ENCODE measurements at places on chromosomes 13 and 19.
A peak's percentile ranks its signal among the peaks of the same experiment; 100 is the strongest.

DNA sequence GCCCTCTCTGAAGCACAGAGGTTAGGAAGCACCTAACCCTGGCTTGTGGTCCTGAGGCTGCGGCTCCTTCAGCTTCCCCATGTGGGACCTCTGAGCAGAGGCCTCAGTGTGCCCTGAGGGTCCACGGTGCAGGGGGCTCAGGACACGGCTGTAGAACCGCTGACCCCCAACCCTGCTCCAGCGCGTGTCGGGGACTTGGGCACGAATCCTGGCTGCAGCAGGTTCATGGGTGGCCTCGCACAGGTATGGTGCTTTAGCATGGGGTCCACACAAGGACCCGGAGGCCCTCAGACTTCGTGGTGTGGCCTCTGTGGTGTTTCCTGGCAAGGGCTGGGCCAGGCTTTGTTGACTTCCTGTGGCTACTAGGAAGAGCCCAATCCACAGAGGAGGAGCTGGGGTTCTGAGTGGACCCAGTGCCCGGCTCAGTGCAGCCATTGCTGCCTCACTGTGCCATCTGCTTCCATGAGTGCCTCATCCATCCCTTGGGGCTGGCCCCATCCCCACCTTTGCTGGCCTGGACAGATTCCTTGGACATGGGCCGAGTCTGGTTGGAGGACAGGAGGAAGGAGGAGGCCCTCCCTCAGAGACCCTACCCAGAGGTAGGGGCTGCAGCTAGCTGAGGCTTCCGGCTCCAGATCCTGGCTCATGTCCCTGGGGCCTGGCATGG lies 24.5 kb downstream of the ZBTB7A start:
- no peak for DNase-seq

DNA sequence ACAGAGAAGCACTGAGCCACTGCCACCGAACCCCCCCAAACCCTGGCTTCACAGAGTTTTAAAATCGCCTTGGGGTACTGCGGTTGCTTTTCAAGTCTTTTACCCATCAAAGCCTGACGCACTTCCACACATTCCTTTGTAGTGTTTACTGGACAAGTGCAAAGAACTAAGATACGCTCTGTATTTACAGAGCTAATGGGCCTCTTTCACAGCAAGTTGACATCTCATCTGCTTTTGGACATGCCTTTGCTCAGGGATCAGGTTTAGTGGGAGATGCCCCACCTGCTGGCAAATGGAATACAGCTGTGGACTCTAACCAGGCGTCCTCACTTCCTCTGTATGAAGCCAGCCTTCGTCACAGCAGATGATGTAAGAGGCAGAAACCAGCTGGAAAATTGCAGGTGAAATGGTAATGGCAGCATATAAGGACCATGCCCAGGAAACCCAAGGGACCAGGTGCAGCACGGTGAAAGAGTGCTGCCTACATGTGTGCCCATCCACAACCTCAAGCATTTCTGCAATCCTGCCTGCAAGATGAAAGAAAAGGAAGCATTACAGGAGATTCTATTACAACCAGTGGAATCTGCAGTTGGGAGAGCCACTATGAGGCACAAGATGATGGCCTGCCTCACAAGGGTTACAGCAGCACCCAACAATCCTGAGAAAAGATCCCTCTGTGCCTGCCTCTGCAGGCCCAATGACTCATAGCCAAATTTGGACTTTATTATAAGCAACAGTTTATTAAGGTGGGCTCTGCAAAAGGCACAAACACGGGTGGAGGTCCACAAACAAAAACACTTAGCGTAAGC lies 34.7 kb downstream of the BRD4 start:
- DNase-seq: no peak

DNA sequence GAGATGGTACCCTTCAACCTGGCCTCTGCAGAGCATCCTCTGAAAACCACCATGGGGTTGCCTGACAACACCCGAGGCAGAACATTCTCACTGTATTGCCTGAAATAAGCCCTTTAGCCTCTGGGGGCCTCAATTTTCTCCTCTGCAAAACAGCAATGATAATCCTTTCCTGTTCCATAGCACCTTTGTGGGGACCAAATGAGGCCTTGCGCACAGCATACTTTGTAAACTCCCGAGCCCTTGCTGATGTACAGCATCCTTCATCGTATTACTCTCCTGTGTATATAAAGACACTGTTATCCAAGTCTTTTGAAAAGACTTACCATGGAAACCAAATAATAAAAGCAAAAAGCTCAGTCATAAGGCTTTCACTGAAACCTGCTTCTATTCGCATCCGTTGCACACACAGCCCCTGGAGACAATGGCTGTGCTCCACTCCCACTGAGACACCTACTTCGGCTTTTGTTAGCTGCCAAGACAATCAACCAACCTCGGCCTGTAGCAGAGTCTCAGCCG lies 276.0 kb downstream of the FOXO1 start:
- DNase-seq: no peak

DNA sequence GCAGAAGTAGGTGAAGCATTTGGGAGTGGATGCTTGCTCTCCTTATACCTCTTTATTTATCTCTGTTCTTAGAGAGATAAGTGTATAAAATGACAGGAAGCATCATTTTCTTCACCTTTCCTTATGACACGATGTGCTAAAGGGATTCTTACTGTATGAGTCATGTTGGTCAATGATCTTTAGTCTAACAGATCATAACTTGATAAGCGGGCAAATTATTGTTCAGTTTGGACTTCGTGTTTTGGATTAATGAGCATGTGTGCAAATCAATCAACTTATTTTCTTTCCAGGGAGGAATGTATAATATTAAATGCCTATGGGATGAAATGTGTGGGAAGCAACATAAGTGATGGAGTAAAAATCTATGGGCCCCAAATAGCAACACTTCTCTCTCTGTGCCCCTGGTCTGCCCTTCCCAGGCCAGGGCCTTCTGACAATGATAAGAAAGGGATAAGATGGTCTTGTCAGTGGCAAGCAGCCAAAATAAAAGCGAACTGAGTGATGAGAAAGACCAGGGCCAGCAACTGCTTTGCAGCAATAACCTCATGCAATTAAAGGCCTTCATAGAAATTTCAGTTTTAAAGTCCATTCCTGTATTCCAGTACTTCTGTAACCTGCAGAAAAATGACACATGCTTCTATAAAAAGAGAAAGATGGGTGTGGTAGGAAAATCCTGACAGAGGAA lies 61.4 kb downstream of the SLC10A2 start:
- no peak for DNase-seq

DNA sequence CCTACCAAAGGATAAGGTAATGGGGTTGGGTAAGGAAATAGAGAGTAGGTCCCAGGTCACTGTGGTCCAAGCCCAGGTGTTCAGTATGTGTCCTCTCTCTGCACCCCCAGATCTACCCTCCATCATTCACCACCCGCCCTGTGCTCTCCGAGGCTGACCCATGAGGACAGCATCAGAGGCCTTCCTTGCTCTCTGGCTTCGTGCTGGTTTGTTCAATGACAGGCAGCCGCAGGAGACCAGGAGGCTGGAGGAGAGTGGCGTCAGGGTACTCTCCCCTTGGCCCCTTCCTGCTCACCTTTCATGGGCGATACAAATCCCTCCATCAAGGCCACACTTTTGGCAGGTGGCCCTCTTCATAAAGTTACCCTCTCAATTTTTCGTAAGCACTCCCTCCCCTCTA lies 1.7 kb downstream of the TUBA3C start:
- DNase-seq: peak; percentile 55

DNA sequence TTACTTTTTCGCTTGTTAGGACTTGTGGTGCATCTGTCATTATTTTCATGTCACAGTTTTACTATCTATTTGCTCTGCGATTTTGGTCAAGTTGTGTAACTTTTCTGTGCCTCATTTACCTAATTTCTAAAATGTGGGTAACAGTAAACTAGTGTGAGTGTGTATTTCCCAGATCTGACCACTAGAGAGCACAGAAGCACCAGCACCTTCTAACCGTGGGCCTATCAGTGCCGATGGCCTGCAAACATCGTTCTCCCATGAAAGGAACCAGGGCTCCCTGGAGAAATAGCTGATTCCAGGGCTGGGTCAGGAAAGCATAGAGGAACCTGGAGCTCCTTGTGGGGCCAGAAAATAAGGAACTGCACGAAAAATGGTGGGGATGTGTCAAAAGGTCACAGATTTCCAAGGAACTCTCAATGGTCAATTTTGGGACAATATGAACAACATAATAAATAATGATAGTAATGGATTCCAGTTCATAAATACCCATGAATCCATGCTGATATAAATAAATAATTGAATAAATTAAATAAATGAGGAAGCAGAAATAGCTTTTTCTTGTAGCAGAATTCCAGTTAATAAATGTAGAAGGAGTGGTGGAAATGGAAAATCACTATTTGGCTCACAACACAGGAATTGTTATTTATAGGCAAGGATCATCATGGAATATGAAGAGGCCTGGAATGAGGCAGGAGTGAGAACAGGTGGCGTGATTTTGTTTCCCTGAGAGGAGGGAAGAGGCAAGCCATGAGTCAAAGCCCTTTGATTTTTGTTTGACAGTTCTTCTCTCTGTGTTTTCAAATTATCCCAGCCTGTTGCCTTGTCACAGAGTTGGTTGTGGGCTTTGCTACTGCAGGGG lies 31.1 kb downstream of the CEACAM8 start:
- no peak for DNase-seq

DNA sequence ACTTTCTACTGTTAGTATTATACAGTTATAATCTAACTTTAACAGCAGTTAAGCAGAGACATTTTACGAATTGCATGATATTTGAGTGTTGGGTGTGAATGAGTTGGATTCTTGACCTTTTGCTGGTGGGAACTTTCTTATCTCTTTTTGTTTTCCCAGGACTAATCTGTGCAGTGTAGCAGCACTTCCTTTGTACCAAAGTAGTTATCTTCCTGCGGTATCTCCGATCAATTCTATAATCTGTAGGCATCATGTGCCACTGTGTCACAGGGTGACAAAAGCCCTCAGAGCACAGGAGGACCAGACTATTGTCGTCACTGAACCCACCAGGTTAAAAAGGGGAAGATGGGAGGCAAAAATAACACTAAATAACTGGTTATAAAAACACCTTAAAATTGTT lies 823.5 kb downstream of the GPC5 start:
- DNase-seq: no peak

GRCh38 chr13:67283637-67284036 lies 53.5 kb upstream of the PCDH9 start:
- no peak for DNase-seq

Data from vagina (tissue), 2 donors.